SIG-M5 (cell line): ENCODE measurements at places on chromosomes 6 and 20.

DNA sequence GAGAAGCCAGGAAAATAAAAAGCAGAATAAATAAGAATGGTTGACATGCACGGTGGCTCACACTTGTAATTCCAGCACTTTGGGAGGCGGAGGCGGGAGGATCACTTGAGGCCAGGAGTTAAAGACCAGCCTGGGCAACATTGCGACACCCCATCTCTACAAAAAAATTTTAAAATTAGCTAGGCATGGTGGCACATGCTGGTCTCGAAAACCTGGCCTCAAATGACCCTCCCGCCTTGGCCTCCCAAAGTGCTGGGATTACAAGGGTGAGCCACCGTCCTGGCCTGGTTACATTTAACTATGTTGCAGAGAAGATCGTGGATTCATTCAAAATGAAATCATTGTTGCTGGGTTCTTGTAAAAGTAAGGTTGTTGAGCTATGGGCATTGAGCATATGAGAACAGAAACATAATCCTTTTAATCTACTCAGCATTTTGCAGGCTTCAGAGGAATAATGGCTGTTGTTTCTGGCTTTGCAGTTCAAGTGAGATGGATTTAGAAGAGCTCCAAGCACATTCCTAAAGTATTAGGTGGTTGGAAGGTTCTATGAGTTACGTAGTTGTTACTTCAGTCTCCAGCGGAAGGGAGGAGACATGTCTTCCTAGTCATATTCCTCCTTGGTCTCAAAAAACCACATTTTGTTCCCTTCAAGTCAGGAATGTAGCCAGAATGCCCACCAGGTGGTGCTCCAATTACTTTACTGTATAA, 45.6 kb upstream of the RAB23 start:
- no peak for DNase-seq

GRCh38 chr6:51349857-51350256, 531.2 kb downstream of the TFAP2B start:
- no peak for DNase-seq

GRCh38 chr6:163866192-163866591, 451.7 kb downstream of the QKI start:
- no peak for DNase-seq

DNA sequence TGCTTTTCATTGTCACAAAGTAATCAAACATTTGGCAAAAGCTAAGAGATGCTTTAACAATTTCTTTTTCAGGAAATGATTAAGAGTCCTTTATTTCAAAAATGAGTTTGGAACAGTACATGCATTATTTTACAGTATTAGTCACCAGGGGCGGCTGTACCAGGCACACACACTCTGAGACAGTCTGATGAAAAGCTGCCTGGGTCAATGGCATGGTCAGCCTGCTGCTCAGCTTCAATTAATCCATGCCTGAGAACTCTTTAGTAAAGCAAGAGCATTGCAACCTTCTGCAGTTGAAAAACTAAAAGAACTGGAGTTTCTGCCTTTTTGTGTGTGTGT, 105.5 kb downstream of the TULP4 start:
- no peak for DNase-seq

DNA sequence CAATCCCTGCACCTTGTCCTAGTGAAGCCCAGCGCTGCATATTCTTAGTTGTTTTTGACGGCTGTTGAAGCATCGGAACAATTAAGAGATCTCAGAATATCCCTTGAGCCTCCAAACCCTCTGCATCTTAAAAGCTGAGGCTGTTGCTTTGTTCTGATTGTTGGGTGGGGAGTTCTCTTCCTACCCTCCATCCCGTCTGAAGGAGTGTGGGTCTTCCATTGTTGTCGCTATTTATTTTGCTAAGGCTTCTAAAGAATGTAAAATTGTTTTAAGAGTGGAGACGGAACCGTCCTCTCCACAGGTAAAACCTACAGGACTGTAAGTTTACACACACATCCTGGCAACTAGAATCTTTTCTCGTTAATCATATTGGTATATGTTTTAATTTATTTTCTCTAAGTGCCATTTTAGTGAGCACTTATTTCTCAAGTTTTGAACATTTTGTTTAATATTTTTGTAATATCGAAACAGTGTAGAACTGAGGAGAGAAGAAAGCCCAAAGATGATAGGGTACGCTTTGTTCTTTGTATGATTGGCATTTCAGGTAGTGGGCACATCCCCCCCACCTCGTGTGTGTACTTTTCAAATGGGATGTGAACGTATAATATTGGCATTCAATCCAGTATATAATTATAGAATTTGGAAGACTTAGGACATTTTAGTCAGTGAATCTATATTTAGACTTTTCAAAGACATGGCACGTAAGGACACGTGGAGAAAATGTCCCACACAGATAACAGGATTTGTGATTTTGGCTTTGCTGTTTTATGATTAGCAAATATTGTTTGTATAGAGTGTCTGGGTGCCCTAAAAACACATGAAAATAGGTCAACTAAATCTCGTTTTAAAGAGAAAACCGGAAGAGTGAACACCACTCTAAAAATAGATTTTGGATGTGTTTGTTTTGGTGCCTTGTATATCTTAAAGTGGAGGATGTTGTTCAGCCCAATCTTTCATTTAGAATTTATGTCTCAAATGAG, 1.3 kb downstream of the RNF146 start:
- DNase-seq = no peak

GRCh38 chr6:33808641-33809180, 4.9 kb upstream of the MLN start:
- no peak for DNase-seq

GRCh38 chr6:108804956-108805355, 43.3 kb upstream of the ARMC2 start:
- DNase-seq = no peak

DNA sequence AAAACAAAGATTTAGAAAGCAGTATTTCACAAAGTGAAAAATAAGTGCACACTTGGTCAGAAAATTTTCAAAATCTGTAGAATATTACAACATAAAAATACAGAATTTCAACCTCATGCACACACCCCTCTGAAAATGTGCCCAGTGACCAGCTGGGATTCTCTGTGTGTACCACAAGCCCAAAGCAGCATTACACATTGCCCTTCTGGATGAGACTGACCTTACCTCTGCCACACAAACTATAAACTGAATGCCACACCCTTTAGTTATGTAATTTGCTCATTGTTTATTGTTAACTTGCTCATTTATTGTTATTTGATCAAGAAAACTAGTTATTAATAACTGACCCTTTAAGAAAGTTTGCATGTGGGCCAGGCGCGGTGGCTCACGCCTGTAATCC, 303.0 kb downstream of the FOXC1 start:
- no peak for DNase-seq

GRCh38 chr6:144999127-144999526, 714.0 kb downstream of the UTRN start:
- DNase-seq = no peak

DNA sequence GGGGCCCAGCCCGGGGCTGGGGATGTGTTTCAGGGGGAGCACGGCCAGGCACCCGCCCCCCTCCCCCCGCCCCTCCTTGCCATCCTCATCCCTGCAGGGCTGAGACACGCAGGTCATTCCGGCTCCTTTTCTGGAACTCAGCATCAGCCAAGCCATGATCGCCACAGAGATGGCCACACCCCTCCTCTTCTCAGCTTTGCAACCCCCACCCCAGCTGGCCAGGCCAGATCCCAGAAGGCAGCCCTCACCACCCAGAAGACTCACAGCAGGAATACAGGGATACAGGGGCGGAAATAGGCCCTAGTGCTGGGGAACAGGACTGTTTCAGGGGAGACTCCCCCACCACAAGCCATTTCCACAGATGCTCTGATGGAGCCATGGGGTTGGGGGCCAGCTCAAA, 33.5 kb downstream of the YTHDF1 start:
- no peak for DNase-seq

DNA sequence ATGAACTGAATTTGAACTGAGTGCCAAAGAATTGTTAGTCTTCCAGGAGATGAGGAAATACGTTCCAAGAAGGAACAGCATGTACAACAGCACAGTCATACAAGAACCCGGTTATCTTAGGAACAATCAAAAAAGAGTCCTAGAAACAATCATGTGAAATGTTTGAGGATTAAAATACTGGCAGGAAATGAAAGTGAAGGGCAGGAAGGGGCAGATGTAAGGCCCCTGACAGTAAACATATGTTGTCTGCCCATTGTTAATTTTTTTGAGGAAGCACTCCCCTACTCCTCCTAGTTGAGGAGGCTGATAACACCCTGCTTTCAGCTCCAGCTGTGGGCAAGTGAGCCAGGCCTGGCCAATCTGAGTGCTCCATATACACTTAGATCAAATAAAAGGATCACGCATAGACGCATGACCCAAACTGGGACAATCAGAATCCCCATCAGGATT, 220.9 kb downstream of the HACE1 start:
- DNase-seq = peak; percentile 4
